Activated CD4-positive, alpha-beta memory T cell treated with anti-CD3 and anti-CD28 coated beads for 36 hours (primary cell): ENCODE measurements at places on chromosomes 1 and 21.
A peak's percentile ranks its signal among the peaks of the same experiment; 100 is the strongest.

DNA sequence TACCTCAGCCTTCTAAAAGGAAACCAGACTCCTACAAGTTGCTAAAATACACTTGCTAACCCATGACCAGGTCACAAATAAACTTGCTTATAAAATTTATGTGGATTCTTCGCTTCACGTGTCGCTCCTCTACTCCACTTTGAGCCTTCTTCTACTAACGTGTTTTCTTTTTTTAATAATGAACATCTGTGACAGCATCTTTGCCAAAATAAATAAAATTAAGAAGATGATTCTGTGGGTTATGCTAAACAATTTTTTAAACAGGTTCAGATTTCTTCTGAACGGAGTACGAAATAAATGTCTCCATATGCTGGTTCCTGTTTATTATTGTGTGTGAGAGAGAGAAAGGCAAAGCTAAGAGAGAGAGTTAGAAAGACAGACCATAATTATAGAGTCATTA, 735.8 kb downstream of the LTN1 start:
- no peak for DNase-seq

- DNase-seq, result no peak
Observed at GRCh38 chr1:154492115-154492514, 9.9 kb upstream of the TDRD10 start.

GRCh38 chr1:21262293-21263051, 27.8 kb downstream of the ECE1 start:
- no peak for DNase-seq

GRCh38 chr1:27968692-27969091, 8.9 kb downstream of the XKR8 start:
- peak; percentile 30 for DNase-seq
